ENCODE measurements at places on chromosomes 1 and 21.

- DNase-seq = no peak
These were observed 286.2 kb upstream of the DUSP10 start for GRCh38 chr1:222028116-222028515.

GRCh38 chr1:21368515-21369289 is 71.2 kb upstream of the NBPF3 start:
- DNase-seq = peak; percentile 46

DNA sequence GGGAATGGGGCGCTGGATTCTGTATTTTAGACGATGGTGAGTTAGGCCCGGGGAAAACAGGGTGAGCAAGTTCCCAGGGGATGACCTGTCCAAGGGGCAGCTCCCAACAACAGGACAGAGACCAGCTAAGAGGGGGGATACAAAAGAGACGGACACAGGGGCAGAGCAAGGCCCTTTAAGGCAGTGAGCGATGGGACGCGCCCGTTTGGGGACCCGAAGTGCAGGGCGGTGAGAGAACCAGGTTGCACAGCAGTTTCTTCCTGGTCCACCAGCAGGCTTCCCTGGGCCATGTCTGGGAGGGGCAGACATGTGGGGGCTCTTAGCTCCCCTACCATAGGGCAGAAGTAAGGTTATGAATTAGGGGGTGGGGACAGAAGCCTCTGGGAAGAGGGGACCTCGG is 22.0 kb downstream of the INAVA start:
- DNase-seq = no peak

DNA sequence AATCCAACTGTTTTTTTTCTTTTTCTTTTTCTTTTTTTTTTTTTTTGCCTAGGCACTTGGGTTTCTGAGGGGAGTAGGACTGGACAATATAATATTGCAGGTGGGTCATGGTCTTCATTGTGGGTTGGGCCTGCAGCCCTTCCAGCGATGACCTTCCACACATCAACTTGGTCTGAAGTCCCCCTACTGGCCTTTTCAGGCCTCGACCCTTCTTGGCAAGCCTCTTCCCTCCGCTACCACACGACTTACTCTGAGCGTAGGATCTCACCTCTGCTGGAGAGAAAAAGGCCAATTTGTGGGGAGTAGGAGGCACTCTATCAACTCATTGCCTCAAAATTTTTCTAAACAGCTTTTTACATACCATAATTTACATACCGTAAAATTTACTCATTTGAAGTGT is 51.1 kb upstream of the GRIK3 start:
- no peak for DNase-seq

DNA sequence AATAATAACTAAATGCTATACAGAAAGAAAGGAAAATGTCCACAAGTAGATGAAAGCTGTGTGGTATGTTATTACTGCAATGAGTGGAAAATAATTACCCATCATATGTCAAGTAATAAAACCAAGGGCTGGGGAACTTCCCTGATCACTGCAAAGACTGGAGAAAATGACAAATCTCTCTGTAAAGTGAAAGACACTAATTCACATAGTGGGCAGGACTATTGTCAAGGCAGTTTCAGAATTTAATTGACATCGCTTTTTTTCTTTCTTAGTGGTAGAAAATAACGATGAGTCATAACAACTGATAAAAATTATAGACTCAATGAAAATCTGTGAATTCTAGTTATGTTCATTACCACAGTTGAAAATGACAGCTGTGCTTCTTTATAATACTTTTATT is 153.7 kb upstream of the ST6GALNAC5 start:
- no peak for DNase-seq

- DNase-seq = no peak
These were observed 192.4 kb downstream of the LRRIQ3 start for GRCh38 chr1:74005533-74005932.

DNA sequence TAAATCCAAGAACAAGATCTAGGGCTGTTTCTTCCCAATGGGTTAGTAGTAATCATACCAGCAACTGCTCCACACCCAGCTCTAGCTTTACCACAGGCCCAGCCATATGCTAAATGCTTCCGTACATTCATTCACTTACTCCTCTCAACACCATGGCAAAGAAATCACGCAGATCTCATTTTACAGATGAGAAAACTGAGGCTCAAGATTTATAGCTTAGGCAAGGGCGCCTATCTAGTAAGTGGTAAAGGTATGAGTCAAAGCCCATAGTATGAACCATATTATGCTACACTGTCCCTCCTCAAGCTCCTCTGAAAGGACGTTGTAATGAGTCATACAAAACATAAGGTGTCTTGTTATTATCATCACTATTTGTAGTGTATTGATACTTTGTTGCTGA is 82.2 kb downstream of the NIBAN1 start:
- DNase-seq = no peak

DNA sequence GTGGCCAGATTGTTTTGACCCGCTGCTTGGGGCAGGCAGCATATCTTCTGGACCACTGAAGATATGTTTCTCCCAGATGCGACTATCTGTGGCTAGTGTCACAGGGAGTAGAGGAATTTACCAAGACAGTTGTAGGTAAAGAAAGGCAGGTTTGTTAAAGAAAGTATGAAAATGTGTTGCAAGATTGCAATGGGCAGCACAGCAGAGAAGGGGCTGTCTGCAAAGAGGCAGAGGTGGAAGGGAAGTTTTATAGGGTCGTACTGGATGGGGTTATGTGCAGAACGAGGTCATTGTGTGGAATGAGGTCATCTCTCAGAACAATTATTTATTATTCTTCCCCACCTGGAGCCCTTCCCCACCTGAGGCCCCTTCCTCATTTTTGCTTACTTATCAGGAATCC is 15.0 kb upstream of the VAMP4 start:
- no peak for DNase-seq
